ENCODE measurements at places on chromosomes 3 and 15.

DNA sequence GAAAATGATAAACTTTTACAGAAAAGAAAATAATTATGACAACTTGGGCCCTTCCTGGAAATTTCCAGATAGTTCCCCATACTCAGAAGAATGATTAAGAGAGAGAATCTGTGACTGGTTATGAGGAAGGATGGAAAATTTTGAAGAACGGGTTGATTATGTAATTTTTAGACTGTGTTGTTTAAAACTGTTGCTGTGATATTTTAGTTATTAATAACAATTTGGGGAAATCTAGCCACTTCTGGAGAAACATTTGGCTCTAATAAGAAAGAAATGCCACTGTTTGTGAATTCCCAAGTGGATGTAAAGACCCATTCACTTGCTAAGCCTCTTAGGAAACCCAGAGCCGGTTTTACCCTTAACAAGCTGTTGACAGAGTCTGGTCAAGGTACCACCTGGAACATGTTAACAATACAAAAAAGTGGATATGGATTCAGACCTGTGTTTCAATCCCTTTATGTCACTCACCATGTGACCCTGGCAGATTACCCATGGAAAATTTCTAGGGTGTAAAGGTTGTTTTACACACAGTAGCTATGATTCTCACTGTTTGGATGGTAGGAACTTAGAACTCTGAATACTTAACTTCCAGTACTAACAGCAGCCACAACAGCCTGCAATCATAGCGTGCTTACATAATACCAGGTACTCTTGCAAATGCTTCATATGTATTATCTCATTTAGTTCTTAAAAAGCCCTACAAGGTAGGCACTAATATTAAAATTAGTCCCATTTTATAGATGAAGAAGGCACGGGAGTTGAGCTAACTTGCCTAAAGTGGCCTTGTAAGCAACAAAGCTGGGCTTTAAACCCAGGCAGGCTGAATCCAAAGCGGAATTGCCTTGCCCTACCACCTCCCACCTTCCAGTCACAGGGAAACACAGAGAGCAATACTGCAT is 32.0 kb downstream of the ZBTB38 start:
- DNase-seq = no peak

DNA sequence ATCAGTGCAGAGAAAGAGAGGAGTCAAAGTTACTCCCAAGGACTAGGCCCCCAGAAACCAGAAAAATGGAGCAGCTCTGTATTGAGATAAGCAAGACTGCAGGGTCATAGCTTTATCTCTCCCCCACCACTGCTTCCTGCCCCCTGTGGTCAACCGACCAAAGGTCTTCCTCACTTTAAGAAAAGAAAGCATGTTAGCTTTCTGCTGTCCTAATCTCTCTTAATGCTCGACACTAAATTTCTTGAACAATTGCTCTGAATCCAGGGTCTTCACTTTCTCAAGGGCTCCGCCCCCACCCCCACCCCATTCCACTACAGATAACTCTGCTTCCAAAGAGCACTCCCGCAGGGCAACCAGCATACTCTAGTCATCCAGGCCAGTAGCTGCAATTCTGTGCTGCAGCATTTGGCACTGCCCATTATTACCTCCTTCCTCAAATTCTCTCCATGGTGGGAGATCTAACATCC is 31.9 kb downstream of the TNIK start:
- no peak for DNase-seq

GRCh38 chr15:94177112-94177511 is 54.2 kb upstream of the MCTP2 start:
- no peak for DNase-seq

DNA sequence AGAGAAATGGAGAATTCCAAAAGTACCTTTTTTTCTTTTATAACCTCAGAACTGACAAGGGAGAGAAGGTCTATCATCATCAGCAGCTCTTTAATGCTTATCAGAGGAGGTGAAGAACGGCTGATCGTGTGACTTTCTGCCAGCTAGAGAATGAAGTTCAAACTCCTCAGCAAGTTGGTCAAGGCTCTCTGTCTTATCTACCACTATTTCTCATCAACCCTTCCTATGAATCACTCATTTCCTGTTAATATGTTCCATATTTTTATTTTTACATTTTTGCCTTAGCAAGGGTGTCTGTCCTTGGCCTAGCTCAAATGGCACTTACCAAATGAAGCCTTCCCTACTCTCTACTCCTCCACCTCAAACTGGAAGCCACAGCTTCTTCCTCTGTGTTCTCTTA is 73.1 kb upstream of the TSPAN3 start:
- no peak for DNase-seq

DNA sequence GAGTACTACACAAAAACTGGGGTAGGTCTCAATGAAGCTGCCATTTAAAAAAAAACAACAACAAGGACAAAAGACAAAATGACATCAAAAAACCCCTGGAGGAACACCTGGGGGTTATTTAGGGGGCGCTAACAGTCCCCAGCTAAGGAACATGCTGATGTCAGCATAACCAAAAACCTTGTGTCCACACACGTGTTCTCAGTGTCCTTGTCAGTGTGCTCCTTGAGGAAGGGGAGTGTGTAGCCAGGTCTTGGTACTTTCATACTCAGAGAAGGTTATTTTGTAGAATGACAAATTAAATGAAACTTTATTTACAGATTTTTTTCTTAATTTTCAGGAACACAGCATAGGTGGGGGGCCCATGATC is 31.2 kb upstream of the CLRN1 start:
- DNase-seq = no peak

GRCh38 chr15:40695469-40695890 is 506 bp downstream of the RAD51 start:
- no peak for DNase-seq

DNA sequence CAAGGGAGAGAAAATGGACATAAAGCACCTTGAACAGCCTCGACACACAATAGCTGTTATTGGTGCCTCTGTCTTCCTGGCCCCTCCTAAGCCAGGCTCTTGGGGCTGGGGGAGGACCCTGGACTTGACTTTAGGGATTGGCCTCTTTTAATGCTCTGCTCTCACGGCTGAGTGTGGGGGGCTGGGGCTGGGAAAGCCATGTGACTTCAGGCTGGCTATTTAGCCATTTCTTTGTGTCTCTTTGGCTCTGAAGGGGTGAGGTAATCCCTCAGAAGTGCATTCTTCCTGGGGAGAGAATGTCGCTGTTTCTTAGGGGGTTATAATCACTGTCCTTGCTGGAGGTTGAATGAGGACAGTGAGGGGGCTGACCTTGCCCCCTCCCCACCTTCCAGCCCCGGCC is 26.2 kb downstream of the MAGEF1 start:
- DNase-seq = no peak

DNA sequence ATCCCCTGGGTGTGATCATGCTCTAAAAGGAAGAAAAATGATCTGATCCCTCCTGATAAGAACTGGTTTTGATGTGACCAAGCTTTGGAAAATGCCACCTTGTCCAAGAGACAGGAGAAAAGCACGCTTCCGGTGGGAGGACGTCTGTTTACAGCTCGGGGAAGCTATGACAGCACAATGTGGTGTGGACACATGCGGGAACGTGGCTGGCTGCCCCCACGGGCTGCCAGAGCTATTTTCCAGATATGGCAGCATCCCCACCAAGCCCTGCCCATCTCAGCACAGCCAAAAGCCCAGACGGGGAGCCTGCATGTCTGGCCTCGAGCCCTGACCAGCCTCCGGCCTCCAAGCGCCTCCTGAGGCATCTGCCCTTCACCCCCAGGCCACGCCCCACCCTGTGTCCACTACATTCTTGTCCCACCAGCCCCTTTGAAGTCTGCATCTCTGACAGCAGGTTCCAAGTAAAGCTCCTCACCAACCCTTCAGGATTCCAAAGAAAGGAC is 63.2 kb upstream of the HRH1 start:
- DNase-seq = no peak

DNA sequence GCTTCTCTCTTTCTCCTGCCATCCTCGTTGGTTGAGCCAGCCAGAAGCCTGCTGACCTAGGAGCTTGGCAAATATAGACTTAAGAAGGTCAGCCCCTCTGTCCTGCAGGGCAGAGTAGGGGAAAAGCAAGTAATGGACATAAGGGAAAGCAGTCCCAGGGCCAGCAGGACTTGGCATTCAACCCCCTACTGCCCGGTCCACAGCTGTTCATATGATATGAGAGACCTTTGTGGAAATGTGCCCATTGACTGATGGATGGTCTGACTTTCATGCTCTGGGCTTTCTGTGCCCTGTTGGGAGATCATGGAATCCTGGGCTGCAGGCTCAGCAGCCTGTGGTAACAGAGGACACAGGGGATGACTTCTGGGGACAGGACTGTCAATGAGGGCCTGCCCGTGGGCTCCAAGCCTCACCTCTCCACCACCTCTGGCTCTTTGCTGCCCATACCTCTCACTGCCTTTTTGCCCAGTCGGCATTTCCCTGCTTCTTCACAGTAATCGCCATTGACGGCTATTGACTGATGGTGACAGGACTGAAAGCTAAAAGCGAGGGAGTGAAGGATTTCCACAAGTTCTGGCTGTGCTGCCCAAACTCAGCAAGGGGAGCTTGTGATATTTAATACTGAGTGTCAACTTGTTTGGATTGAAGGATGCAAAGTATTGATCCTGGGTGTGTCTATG is 60.0 kb upstream of the NMNAT3 start:
- DNase-seq = no peak
